ENCODE measurements at places on chromosomes 2 and 18. TPM values are rescaled to one million over a fixed set of nuclear protein-coding genes. Genes with fewer than 3 reads are reported as not detected.

Gene LINC00305
- polyA plus RNA-seq = not detected

Gene MOB1A
- polyA plus RNA-seq = 24.8 TPM

Gene HOXD4
- polyA plus RNA-seq = 0.29 TPM

Gene CCDC102B
- 5.8 TPM for polyA plus RNA-seq

Gene FEV
- polyA plus RNA-seq = not detected

Gene M1AP
- polyA plus RNA-seq = 0.07 TPM

Gene RAMP1
- 164 TPM for polyA plus RNA-seq

Gene METTL8
- polyA plus RNA-seq = 5.3 TPM

Gene RASGRP3
- 22.7 TPM for polyA plus RNA-seq

Gene KIF1A
- polyA plus RNA-seq = 45.7 TPM

Gene HPCAL1
- polyA plus RNA-seq = 32.0 TPM

Gene RGPD4
- polyA plus RNA-seq = not detected

Gene CCDC85A
- 1.1 TPM for polyA plus RNA-seq

Gene CFC1
- 0.25 TPM for polyA plus RNA-seq

Data from right cardiac atrium (tissue), 5 donors.